Activated CD8-positive, alpha-beta memory T cell treated with anti-CD3 and anti-CD28 coated beads for 24 hours (primary cell): ENCODE measurements at places on chromosomes 6 and 20.
A peak's percentile ranks its signal among the peaks of the same experiment; 100 is the strongest.

- no peak for DNase-seq
Observed at GRCh38 chr6:165654144-165654543, 8.9 kb downstream of the PDE10A start.

GRCh38 chr20:37276494-37277252, 12.8 kb upstream of the MANBAL start:
- DNase-seq: no peak

- no peak for DNase-seq
Observed at GRCh38 chr20:4736875-4737274, 15.2 kb downstream of the PRND start.

DNA sequence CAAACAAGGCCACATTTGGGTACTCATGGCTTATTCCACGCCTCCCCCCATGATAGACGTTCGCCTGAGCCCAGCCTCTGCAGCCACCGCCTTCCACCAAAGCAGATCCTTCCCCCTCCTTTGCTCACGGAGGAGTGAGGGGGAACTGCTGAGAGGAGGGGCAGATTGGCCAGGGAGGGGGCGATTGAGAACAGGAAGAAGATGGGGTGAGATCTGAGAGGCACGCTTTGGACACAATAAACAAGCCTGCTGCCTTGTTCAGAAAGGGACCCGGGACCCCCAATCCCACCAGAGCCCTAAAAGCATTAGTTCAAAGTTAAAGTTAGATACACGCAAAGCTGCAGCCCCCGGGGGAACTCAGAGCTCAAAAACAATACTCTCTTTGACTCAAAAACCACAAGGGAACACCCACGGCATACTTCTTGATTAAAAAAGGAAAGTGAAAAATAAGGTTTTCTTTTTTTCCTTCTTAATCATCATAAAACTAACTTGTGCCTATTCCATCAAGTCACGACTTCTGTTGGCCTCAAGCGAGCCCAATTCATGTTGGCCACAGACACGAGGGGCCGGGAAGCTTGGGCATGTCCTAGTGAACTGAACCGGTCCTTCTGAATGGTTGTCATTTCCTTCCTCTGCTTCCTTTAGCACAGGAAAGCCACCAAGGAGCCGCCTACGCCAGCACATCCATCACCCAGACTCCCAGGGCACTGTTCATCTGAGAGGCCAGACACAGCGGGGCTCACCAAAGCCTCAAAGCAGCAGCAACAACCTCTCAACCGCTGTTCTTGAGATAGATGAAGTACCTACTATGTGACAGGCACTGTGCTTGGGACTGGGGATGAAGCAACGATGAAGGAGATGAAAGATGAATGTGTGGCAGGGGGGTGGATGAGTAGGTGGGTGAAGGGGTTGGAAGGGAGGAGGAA, 44.7 kb downstream of the NFATC2 start:
- DNase-seq: peak; percentile 86

- no peak for DNase-seq
Observed at GRCh38 chr6:126002755-126003679, 16.7 kb downstream of the TRMT11 start.

- peak; percentile 19 for DNase-seq
Observed at GRCh38 chr20:23156170-23156841, 70.2 kb upstream of the CD93 start.

GRCh38 chr20:36408219-36408618, 102.1 kb downstream of the DLGAP4 start:
- no peak for DNase-seq

DNA sequence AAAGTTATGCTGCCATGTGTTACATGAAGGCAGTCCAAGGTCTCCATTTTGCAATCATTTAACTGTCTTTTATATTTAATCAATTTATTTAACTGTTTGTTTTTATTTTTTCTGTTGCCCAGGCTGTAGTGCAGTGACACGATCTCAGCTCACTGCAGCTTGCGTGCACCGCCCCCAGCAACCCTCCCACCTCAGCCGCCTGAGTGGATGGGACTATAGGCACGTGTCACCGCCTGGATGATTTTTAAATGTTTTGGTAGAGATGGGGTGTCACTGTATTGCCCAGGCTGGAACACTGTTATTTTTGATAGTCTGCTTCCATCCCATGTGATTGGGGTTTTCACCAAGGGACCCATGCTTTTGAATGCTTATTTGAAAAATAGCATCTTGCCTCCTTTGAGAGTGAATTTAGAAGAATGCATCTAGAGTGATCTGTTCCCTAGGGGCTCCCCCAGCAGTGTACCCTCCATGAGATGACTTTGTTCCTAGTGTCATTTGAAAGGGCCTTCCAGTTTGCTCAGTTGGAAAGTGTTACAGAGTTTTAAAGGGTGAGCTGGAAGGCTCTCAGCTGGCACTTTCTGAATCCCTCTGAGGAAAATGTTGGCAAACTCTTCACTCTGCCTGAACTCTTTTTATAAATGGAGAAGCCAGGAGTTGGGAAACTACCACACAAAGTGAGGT, 143.4 kb downstream of the JARID2 start:
- no peak for DNase-seq

GRCh38 chr20:8720089-8720488, 348.8 kb upstream of the PLCB4 start:
- DNase-seq: no peak

- DNase-seq: no peak
Observed at GRCh38 chr6:83615025-83615999, 93.6 kb downstream of the SNAP91 start.

DNA sequence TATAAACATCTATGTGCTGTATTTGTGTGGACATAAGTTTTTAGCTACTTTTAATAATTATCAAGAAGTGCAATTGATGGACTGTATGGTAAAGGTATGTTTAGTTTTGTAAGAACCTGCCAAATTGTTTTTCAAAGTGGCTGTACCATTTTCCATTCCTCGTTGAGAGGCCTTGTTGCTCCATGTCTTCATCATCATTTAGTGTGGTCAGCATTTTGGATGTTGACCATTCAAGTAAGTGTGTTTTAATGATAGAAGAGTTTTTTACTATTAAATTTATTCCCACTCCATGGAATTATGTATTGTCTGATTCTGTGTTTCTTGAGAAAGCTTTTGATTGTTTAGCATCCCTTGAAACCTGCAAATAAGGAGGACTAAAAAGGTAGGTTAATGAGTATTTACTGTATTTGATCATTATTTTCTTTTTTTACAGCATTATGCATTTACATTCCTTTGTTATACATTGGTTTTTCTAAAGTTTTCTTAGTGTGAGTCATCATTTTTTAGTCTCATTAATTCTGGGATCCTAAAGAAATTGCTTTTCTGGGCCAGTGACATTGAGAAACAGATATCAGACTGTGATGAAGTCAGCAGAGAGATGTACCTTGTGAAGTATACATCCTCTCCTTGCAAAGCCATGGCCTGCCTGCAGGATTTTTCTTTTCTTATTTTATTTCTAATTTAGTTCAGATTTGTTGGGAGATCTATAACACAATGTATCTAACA, 312.8 kb upstream of the PTCHD4 start:
- DNase-seq: no peak
